Stimulated activated CD4-positive, alpha-beta T cell treated with anti-CD3 and anti-CD28 coated beads, Interleukin-1b, Interleukin-23, amount 100 ng/mL, for 1 hour (primary cell): ENCODE measurements at places on chromosomes 1 and 21.

GRCh38 chr1:54973205-54973921 lies 7.1 kb upstream of the TMEM61 start:
- no peak for DNase-seq

DNA sequence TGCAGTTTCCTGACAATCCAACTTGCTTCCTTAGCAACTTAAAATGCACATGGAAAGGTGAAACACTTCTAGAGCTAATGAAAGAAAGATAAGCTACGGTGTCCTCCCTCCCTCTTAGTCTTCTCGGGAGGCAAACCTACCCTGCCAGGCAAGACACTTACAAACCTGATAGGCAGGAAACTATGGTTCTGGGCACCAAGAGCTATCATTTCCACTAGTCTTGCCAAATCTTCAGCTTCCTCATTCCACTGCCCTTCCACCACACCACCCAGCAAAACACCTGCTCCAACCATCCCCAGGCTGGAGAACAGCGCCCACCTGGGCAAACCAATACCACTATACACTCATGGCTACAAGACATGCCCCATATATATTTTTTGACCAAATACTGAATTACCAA lies 15.2 kb downstream of the NDC1 start:
- no peak for DNase-seq

DNA sequence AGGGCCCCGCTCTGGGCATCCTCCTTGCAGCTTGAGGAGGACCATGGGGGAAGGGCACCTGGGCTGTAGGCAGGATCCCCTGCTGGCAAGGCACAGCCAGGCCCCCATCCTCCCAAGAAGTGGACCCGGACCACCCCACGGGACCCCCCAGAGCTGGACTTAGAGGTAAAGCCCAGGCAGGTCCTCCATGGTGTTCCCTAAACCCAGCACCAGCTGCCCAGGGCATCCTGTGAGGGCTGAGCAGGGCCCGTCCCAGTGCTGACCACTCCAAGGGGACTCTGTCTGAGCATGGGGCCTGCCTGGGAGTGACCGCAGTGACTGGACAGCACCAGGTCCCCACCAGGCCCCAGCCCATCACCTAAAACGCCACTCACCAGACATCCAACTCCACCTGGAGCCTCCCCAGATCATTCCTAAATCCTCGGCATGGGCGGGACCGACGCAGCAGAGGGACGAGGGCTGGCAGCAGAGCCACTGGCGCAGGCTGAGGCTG lies 21.3 kb downstream of the COL6A2 start:
- no peak for DNase-seq

- DNase-seq: no peak
Observed at GRCh38 chr1:40848530-40849189, 13.5 kb downstream of the CITED4 start.

- no peak for DNase-seq
Observed at GRCh38 chr1:91846007-91846638, 39.8 kb downstream of the TGFBR3 start.

- DNase-seq: no peak
Observed at GRCh38 chr1:28776341-28776740, 35.6 kb upstream of the OPRD1 start.

DNA sequence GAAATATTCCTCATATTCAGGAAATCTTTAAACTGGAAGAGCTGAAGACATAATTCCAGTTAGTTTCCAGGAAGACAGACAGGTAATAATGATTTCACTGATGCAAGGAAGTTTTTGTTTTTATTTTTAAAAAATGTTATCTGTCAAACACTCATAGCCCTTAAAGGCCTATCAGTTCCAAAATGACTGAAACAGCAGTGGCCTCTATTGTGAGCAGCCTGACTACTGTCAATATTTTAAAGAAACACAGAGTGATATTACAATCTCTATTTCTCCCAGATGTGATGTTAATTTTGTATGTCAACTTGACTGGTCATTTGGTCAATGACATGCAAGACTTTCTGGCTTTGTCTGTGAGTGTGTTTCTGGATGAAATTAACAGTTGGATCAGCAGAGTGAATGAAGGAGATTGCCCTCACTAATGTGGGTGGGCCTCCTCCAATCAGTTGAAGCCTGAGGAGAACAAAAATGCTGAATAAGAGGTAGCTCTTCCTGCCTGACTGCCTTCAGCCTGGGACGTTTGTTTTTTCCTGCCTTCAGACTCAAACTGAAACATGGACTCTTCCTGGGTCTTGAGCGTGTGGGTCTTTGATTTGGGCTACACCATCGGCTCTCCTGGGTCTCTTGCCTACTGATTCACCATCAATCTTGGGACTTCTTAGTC lies 31.3 kb upstream of the SLC30A10 start:
- DNase-seq: no peak

DNA sequence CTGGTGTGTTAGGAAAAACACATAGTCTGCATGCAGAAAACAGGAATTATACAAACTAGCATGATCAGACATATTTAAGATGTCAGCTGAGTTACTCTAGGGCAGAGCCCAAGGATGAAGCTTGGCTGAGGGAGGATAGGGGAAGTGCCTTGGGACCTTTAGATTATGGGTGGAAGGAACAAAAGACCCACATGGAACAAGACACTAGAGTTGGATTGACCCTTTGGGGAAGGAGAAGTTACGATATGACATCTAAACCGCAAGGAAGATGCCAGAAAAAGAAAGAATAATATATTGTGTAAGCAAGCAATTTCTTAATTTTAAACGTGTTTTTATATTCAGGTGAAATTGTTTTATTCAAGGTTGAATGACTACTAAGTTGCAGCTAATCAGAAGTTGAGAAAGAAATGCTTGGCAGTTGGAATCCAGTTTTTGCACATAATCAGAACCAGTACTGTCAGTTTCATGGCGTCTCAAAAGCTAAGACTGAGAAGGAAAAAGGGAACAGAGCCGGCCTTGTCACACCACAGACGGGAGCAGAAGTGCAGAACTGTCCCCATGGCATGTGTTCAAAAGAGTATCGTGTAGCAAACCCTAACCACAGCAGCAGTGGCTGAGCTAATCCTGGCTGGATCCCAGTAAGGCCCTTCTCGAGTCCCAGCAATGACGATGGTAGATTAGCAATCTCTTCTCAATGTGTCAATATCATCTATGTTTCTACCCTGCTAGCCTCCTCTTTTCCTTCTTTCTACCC lies 31.2 kb upstream of the IFNAR2 start:
- no peak for DNase-seq

- no peak for DNase-seq
Observed at GRCh38 chr1:150141452-150141851, 8.3 kb upstream of the PLEKHO1 start.

DNA sequence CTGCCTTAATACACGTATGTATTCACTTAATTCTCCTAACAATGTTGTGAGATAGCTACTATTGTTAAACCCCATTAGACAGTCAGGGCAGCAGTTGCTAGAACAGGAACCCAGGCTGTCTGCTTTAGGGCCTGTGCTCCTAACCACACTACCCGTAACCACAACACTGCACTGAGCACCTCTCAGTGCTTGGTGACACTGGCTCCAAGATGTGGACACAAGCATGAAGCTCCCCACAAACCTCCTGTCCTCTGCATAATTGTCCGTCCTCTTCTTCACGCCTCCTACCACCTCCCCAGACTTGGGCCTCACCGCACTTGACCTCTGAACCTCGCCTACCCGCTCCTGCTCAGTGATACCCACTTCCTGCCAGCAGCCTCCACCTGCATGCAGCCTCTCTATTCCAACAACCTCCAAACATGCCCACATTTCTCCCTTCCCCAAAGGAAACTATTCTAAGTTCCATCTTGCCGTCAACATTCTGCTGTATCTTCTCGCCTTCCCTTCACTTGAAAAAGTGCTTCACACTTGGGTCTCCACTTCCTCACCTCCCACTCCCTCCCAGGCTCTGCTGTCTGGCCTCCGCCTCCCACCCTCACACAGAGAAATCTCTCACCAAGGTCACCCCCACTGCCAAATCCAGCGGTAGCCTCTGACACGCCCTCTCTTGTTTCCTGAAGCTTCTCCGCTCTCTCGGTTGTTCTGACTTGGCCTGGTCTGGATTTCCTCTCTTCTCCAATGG lies 14.6 kb upstream of the AHDC1 start:
- DNase-seq: no peak

DNA sequence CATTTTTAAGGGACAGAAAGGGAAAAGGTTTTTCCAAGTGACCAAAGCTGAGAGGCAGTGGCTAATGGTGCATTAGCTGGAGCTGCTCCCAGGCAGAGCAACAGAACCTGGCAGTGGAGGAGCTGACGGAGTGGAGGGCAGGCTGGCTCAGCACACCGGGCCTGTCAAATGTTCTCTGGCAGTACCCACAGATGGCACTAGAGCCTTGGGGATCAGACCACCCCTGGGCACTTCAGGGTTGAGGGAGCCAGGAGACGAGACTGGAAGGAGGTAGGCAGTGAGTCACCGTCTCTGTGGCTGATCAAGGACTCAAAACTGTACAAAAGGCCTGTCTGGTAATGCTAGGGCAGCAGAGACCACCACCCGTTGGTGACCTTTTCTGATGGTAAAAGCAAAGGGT lies 121.7 kb upstream of the KIAA0040 start:
- DNase-seq: no peak

- no peak for DNase-seq
Observed at GRCh38 chr1:109762821-109763645, 690 bp downstream of the EPS8L3 start.

GRCh38 chr1:6110326-6110725 lies 64.6 kb downstream of the KCNAB2 start:
- no peak for DNase-seq

GRCh38 chr1:169733924-169734323 lies at the start of gene SELE:
SELE (minus strand) TSS chr1:169734079; CDS start chr1:169733612, 467 bp downstream.
- DNase-seq: no peak
